Naive thymus-derived CD8-positive, alpha-beta T cell (primary cell): ENCODE measurements at places on chromosomes 4 and X. TPM values are rescaled to one million over a fixed set of nuclear protein-coding genes. Genes with fewer than 3 reads are reported as not detected.

- DNase-seq, result no peak
These were observed 590.8 kb downstream of the SPRY1 start for GRCh38 chr4:123987408-123987807.

DNA sequence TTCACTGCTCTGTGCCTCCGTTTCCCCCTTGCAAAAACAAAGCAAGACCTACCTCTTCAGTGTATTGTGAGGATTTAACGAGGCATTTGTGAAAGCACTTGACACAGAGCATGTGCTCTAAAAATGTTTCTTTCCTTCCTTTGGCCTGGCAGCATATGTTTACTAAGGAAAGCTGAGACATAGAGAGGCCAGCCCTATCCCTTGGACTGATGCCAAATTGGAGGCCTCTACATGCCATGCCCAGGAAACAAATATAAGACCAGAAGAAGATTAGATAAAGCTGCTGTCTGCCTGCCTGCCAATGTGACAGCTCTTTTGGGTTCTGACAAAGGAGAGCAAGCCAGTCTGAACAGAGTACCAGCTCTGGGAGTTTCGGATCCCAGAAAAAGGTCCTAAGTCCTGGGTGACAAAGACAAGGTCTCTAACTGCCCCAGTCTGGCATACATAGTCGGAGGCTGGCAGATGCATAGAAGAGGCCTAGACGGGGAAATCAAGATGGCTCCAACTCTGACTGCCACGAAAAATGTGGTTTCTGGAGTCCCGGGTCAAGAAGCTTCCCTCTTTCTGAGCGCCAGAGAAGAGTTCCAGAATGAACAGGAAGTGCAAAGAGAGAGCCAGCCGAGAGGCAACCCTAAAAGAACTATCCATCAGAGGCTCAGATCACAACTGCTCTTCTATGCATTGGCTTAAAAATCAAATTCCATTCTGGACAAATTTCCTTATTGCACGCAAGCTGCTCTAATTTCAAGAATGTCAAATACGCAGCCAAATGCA, 25.8 kb downstream of the OTUD6A start:
- no peak for DNase-seq

- no peak for DNase-seq
These were observed 34.4 kb downstream of the FAM13A start for GRCh38 chr4:89022426-89023128.

DNA sequence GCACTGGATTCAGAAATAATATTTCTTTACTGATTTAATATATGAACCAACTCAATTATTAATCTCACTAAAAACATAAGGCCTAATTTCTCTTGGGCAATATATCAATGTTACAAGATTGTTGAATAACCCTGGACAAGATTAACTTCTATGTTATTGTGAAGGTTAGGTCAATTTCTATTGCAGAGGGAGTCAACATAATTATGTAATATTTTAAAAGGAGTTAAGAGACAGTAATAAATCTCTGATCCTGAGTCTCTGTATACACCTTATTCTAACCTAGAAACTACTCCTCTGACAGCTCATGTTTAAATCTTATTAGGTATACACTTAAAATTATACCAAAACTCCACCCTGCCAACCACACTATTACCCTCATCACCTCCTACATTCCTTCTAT, 15.1 kb upstream of the GPRIN3 start:
- no peak for DNase-seq

DNA sequence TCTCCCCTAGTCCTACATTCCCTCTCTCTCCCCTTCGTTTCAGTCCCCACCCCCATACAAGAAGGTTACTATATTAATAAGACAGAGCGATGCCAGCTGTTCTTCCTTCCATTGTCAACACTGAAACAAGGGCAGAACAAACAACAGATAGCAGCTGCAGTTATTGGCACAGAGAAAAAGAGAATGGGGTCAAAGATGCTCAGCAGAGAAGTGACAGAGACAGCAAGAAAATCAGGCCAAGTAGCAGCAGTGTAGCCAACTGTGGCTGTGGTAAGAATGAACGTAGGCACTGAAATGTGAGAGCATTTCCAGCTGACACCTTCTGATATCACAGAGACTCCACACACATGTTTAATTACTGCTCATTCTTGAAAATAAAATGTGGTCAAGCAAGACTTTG, 641.8 kb downstream of the FSTL5 start:
- DNase-seq, result no peak

DNA sequence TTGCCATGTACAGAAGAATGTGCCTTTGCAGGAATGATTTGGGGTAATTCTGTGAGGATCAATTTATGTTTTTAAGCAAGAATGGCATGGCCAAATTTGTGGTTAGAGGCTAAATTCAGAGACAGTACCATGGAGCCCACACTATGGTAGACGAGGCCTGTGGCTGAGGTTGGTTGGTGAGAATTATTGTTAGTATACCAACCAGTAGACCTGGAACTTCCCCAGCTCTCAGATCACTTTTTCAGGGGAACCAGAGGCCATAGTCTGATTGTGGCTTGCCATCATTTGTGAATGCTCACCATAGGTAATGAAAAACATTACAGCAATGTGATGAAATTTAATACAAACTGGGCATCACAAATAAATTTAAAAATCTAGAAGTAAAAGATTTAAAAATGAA, 56.3 kb downstream of the SHISA3 start:
- DNase-seq, result no peak

DNA sequence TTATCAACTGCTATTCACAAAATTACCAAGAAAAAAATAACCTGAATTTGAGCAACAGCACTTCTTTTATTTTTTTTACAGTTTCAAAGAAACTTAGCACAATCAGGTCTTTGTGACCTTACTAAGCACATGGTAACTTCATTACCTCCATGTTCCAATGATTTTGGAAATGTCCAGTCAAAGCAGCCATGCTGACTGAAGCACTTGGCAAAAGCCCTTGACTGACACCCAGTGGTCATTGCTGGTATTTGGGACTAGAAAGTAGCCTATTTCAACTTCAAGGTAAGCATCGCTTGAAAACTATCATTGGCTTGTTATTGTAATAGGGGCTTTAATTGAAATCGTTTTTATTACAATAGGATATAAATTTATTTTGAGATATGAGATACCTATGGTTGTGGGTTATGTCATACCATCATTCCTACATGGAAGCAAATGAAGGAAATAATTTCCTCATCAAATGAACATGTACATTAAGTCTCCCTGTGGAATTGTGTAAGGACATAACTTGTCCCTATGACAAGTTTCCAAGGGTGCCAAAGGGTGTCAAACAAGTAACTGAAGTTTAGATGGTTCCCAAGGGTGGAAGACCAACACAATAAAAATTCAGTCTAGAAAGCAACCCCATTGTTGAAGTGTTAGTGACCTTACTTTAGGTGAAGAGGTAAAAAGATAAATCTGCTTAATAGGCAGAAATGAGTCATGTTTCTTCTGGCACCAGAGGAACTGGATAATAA, 15.2 kb upstream of the ANXA10 start:
- no peak for DNase-seq

The CITED1 gene
- total RNA-seq, result not detected

DNA sequence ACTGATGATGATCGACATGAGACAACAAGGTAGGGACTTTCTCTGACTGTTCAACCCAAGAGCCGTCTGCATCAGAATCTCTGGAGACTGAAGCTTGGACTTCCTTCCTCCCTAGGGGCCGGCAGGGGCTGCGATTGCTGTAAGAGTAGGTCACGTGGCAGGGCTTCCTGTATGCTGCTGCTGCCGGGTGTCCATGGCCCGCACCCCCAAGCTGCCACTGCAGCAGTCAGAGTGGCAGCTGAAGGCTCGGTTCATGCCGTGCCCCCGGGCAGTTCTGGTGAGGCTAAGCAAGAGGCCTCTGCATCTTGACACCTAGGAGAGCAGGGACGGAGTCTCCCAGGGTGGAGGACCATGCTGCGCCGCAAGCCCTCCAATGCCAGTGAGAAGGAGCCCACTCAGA, at the start of gene SASH3:
TSS of gene SASH3 (plus strand) at position 203 of the 400 bp plus-strand sequence. CDS start at position 352, 149 bp downstream.
- peak; percentile 59 for DNase-seq

DNA sequence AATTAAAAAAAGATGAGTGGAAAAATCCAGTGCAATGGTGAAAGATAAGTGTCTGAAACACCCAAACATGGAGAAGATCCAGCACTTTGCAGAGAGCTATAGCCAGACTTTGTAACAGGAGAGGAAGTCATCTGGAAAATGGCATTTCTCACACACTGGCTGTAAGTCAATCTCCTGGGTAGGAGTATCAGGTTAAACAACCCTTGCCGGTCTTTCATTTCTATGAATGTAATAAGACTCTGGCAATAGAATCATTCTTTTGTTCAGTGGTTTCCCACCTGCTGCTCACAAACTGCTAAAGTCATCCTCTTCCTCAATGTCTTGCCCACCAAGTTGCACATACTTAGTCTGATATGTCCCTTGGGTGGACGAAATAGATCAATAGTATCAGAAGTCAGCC, 94.0 kb upstream of the ATP8A1 start:
- no peak for DNase-seq

DNA sequence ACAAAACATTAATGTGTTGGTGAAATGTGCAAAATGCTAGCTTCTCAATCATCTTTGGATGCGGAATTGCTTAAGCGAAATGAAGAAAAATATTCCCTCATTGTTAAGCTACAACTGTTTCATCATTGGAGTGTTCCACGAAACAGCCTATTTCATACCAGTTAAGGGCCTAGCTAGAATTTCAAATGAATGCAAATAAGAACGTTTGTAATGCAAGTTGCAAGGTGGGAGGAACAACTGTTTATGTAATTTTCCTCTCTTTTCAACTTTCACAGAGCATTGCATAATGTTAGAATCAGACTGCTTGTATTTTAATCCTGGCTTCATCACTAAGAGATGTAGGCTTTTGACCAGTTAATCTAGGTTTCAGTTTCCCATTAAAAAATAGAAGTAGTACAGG, 480.1 kb downstream of the IL1RAPL1 start:
- DNase-seq, result no peak

- DNase-seq, result no peak
These were observed 110.3 kb upstream of the PDHA2 start for GRCh38 chr4:95729596-95729995.

DNA sequence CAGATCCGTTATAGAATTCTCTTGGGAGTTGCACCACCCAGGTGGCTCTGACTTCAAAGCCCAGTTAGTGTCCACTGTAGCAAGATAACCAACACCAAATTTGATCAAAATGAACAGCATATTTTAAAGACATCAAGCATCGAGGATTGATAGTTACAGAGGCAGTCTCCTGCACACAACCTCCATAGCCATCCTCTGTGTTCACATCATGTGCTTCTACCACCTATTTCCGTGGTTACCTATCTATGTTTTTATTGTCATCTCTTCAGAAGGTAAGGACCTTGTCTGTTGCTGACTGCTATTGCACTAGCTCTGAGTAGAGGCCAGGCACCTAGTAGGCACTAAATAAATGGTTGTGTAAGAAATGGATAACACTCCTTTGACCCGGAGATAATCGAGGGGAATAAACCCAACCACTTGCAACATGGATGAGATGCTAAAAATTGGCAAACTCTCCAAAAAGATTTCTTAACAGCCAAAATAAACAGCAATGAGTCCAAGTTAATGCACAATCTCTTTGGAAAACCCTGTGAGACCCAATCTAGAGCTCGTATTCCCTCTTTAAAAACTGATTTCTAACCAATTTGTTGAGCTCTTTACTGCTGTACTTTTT, 14.7 kb upstream of the C1QTNF7 start:
- DNase-seq, result no peak
